AG04450 (cell line): ENCODE measurements at places on chromosomes 1 and 21.

- no peak for DNase-seq
Measured at GRCh38 chr1:160007577-160008200, 24.1 kb downstream of the PIGM start.

DNA sequence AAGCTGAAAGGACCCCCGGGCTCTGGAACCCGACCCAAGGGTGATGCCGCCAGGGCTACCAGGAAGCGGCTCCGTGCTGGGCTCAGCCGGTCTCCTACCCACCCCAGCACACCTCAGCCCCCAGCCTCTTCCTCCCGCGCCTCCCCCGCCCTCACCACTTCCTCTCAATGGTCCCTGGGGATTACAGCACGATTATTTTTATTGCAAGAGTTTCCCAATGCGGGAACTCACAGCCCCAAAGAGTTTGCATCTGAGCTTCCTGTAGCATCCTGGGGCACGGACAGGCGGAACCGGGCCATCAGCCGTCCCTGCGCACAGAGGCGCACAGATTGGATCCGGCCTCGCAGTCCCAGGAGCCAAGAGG lies 8.7 kb upstream of the SLX9 start:
- no peak for DNase-seq

DNA sequence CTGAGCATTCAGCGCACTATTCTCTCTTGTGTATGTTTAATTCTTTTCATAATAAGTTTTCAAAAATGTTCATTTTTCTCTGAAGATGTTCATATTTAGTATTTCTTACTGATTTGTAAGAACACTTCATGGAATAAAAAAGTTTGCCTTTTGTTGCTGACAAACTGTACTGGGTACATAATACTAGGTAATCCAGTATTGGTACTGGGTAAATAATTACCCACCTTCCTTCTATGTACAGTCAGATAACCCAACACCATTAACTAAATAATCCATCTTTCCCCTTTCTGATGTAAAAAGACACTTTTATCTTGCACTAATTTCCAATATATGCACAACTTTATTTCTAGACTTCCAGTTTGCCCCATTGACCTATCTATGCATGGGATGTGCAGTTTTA lies 23.9 kb downstream of the APP start:
- no peak for DNase-seq

DNA sequence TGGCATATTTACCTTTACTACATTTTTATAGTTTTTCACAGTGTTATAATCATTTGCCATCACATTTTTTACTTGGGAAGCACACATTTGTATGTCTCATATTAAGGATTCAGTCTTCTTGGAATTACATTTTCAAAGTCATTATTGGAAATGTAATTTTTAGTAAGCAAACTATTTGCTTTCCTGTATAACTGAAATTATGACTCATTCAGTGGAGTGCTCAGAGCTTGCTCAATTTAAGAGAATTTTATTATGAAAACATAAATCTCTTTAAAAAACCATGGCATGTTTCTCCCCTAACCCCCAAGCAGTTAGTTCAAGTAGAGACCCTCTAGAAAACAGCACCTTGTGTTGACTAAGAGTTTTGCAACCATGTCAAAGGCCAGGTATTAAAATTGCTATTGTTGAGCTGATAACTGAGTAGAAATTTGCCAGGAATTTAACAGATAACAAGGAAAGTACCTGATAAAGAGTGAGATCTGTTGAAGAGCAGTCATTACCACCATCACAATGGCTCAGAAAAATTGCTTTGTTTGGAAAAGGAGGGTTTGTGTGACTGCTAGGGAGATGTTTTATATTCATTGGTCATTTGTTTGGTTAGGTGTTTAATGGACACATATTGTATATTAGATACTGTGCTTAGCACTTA lies 105.9 kb downstream of the KCNK2 start:
- no peak for DNase-seq

- no peak for DNase-seq
Measured at GRCh38 chr1:4315202-4315601, 339.2 kb upstream of the AJAP1 start.

GRCh38 chr1:190373705-190374336 lies 103.8 kb downstream of the BRINP3 start:
- DNase-seq = no peak

DNA sequence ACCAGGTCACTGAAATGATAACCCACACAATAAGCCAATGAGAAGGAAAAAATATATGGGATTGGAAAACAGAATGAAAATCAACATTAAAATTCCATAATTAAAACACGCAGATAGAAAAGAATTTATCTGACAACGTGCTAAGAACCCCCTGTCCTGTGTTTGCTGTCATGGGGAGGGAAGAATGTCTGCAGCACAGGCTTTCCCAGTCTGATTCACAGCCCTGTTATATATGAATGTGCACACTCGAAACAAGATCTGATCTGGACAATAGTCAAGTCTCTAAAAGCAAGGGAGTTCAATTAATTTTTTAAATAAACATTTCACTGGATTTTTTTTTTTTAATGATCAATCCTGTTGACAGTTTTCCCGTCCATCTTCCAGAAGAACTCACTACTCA lies 220.0 kb downstream of the RERE start:
- no peak for DNase-seq

GRCh38 chr1:47937586-47938254 lies 59.5 kb downstream of the TRABD2B start:
- no peak for DNase-seq
